ENCODE measurements at places on chromosomes 16 and 17.

- DNase-seq = no peak
Measured at GRCh38 chr17:20982589-20983358, 60.0 kb downstream of the USP22 start.

GRCh38 chr17:40548982-40549685 lies 16.1 kb downstream of the CCR7 start:
- peak; percentile 37 for DNase-seq

DNA sequence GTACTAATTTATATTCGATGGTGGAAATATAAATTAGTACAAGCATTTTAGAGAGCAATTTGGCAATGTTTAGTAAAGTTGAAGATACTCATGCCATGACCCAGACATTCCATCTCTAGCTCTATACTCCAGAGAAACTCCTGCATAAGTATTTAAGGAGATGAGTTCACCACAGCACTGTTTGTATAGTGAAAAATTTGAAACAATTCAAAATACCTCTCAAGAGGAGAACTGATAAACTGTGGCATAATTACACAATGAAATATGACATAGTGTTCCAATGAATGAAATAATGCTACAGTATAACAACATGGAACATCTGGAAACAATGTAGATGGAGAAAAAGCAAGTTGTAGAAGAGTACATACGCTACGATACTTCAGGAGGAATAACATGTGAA lies 48.6 kb upstream of the IRX3 start:
- no peak for DNase-seq

- DNase-seq = no peak
Measured at GRCh38 chr16:787978-788398, at the start of gene RPUSD1. RPUSD1 (minus strand) TSS chr16:788381; CDS start chr16:787737, 644 bp downstream.

DNA sequence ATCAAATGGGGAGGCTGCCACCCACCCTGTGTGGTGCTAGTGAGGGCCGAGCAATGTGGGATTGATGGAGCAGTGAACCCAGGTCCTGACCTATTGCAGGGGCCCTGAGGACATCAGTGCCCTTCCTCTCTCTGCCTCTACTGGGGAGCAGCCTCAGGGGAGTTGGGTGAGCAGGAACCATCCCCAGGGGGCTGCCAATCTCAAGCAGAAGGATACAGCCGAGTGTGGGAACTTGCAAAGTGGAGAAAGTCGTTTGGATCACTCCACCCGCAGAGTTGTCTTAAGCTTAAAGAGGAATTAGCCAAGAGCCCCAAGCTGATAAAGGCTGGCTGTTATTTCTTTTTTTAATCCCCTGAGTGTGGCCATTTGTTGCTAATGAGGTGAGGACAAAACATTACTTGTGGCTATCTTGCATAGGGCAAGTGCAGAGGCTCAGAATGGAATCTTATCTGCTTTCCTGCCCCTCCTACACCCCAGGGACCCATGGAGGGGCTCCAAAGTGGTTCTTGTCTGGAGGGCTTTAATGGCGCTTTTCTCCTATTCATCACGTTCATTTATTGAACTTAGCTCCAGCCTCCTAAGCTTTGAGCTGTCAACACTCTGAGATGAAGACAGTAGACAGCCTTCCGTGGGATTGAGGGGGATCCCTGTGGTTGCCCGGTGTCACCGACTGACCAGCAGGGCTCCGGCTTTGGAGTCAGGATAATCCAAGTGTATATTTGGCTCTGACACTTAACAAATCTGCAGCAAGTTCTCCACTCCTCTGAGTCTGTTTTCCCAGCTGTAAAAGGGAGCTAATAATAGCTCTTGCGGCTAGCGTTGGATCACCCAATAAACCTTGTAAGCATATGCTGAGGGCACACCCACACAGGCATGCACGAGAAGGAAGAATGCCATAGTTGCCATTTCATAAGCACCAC lies 45.1 kb downstream of the MYH11 start:
- peak; percentile 18 for DNase-seq

DNA sequence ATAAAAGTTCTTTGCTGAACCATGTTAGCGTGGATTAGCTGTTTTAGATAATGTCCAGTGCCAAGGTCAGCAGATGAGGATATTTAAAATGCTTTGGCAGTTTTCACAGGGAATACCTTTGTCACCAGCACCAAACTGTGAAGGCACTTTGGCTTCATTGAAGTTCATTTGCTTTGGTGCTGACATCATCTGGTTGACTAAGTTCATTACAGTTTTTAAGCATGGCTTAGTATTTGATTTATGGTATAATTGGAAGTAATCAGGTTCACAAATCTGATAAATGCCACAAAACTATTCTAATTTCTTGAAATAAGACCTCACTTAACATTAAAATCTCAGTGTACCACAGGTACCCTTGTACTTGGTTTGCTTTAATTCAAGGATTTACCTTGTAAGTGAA lies 4.3 kb downstream of the GID4 start:
- no peak for DNase-seq

GRCh38 chr16:14321542-14321941 lies 250.4 kb downstream of the MRTFB start:
- DNase-seq = peak; percentile 94

DNA sequence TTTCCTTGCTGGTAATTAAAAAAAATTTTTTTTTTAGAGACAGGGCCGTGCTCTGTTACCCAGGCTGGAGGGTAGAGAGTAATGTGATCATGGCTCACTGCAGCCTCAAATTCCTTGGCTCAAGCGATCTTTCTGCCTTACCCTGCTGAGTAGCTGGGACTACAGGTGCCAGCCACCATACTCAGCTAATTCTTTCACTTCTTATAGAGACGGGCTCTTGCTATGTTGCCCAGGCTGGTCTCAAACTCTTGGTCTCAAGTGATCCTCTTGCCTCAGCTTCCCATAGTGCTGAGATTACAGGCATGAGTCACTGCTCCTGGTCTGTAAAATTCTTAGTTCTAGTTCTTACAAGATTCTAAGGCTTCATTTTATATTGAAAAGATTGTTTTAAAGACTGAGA lies 11.1 kb downstream of the SMIM36 start:
- DNase-seq = no peak

- DNase-seq = no peak
Measured at GRCh38 chr16:11972128-11972527, 4.4 kb upstream of the SNX29 start.

DNA sequence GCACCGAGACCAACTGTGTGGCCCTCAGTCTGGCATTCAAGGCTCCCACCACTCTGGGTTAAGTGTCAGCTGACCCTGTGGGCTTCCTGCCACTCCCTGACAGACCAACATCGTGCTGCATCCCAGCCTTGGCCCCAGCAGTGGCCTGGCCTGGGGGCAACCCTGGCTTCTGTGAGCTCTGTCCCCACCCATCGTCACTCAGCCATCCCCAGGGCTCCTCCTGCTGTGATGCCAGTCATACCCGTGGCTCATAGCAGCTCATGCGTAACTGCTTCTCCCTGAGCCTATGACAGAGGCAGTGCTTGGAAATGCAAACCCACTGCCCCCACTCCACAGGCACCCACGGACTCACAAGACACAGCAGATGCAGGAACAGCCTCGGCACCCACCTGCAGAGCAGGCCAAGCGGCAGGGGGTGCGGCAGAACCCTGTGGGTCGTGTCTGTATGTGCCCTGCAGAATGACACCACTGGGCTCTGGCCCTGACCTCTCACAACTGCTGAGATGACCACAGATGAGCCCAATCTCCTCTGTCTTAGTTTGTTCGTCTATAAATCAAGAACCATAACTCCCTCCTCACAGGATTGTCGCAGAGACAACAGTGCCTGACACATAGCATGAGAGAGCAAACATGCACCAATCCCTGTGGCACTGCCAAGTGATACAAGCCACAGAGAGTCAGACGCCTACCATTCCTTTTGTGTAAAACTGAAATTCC lies 26.6 kb downstream of the PIEZO1 start:
- DNase-seq = no peak

DNA sequence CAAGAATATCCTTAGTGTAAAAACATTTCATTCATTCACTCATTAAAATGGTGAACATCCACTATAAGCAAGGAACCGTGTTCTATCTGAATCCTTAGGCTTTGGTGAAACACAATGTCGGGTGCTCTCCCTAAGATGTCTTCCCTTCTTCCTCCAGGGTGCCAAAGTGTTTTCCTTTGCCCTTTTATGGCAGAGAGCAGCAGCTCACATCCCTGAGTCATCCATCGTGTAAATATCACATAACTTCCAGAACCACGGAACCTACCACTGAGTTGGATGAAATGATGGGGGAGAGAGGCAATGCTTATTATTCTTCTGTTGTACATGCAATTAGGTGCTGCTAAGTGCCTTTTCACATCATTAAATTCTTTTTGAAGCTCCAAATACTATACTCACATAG lies 50.2 kb downstream of the DNAH3 start:
- DNase-seq = no peak

DNA sequence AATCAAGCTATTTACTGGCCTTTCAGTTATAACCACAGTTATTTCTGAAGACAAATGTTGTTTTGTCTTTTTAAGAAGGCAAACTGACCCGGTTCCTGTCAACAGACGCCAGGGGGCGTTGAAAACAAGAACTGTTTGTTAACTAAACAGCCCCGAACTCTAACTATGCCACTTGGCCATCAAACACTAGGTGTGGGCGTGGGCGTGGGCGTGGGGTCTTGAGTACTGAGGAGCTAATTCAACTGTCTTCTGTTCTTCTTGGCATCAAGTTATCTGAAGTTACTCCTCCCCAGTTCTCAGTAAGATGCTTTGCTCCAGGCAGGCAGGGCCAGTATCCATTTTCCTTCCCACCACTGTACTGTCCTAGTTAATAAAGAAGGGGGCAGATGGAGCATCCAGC lies 63.3 kb upstream of the MTMR4 start:
- peak; percentile 19 for DNase-seq

DNA sequence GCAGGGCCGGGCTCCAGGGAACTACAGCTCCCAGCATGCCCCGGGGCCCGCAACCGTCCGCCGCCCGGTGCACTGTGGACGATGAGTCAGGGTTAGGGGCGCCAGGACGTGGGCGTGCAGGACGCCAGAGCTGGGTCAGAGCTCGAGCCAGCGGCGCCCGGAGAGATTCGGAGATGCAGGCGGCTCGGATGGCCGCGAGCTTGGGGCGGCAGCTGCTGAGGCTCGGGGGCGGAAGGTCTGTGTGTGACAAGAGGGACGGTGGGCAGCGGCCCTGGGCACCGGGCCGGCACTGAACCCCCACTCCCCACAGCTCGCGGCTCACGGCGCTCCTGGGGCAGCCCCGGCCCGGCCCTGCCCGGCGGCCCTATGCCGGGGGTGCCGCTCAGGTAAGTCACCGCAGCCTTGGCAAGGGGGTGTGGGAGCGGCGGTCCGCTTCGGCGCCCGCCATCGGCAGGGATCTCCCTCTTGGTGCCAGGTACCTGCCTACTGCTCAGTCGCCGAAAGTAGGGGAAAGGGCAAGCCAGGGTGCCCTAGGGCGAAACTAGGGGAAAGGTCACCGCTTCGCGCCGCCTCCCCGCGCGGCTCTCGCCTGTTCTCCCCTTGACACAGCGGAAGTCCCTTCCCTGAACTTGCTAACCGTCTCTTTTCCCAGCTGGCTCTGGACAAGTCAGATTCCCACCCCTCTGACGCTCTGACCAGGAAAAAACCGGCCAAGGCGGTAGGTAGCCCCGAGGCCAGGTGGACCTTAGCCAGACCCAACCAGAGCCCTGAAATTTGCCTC lies at the start of the genes ACADVL and DLG4:
ACADVL (plus strand) TSS at position 127 of the 781 bp plus-strand sequence; CDS start at position 174, 47 bp downstream.
DLG4 (minus strand) TSS at position 25 of the 781 bp plus-strand sequence.
- DNase-seq = peak; percentile 61

GRCh38 chr17:46166692-46167249 lies 26.5 kb downstream of the KANSL1 start:
- no peak for DNase-seq

DNA sequence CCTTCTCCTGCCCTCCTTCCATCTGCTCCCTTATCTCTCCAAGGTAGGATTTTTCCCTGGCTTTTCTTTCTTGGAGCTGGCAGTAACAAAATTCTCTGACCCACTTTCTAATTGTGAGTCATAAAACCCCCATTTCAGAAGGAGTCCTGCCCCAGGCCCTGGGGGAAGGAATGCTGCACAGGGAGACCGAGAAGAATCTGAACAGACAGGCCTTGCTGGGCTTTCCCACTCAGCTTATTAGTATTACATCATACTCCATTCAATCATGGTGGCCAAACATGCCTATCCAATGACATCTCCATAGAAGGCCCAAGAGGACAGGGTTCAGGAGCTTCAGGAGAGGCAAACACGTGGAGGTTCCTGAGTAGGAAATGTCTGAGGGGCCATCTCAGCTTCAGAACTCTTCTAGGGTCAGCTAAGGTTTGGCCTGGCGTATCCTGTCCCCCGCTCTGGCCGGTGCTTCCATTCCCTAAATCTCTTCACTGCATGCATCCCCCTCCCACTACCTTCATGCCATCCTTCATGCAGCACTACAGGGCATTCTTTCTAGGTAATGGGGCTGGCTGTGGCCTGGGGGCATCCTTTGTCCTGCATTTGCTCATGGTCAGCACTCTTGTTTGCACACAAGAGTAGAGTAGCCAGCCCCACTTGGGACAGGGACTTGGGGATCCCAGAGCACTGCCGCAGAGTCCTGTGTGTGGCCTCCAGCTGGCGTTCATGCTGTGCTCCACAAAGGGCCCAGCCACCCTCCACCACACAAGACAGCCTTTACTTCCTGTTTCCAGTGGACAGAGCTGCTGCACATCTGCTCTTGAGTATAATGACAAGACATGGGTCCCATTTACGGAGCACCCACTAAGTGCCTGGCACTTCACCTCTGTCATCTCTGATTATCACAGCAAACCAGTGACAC lies 8.2 kb downstream of the SLC6A2 start:
- DNase-seq = no peak

- no peak for DNase-seq
Measured at GRCh38 chr16:13997933-13998332, 73.2 kb upstream of the MRTFB start.

DNA sequence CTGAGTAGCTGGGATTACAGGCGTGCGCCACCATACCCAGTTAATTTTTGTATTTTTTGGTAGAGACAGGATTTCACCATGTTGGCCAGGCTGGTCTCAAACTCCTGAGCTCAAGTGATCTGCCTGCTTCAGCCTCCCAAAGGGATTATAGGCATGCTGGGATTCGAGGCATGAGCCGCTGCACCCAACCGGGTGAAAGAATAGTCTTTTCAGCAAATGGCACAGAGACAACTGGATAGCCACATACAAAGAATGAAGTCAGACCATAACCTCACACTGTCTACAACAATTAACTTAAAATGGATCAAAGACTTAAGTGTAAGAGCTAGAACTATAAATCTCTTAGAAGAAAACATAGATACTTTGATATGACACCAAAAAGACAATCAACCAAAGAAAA lies 67.6 kb downstream of the TBC1D16 start:
- no peak for DNase-seq

GRCh38 chr17:66975614-66976378 lies 11.3 kb downstream of the CACNG4 start:
- no peak for DNase-seq

Measured in NCI-H2171 (cell line).